HFFc6 (cell line): ENCODE measurements at places on chromosomes 2 and 18.

- DNase-seq = no peak
Measured at GRCh38 chr2:71071681-71072398, 3.4 kb downstream of the NAGK start.

GRCh38 chr18:25517881-25518715 lies 166.1 kb upstream of the ZNF521 start:
- no peak for DNase-seq

GRCh38 chr2:208092093-208092832 lies 32.1 kb downstream of the CRYGD start:
- DNase-seq = no peak

DNA sequence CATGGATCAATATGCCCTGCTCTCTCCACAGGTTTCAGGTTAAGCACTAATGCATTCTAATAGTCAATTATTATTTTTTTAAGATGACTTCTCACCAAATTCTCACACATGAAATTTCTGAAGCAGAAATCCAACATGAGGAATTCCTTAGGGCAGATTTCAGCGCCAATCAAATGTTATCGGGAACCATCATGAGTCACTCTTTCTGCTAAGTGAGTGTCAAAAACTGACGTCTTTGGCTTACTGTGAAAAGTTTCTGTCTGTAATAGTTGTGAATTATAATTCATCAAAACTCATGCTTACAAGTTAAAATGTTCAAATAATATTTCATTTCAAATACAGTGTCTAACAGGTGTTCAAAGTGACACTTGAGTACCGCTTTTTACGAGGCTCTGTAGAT lies 1038.6 kb downstream of the SOCS6 start:
- no peak for DNase-seq

DNA sequence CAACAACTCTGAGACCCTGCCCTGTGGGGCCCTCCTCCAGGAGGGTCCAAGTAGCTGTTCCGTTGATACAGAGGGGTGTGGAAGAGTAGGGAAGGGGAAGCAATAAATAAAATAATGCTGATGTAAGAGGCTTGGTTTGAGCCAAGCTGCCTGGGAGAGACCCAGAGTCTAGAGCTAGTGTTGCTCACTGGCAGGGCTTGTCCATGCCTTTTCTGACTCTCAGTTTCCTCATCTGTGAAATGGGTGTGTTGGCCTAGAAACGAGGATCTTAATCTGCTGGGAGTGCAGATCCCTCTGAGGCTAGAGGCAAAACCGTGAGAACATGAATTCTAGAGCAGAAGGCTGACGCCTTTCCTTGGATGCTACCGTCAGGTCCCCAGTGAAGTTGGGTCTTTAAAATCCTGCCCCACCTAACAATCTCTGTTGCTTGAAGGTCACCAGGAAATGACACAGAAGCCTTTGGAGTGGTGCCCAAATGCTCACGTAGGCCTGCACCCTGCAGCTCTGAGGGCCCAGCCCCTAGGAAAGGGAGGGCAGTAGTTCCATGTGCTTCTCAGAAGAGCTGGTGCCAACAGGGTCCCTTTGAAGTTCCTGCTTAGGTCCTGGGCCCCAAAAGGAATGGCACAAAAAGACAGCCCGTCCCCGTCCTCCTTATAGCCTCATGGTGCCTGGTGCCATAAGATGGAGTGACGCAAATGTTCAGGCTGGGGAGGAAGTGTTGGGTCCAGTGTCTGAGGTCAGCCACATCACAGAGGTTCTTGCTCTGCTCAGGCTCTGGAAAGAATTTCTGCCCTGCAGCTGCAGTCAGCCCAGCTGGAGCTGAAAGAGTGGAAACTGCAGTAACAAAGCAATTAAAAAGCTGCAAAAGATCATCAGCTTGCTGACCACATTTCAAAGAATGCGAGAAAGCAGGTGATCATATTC lies 73.2 kb upstream of the SMAD2 start:
- DNase-seq = peak; percentile 54

- DNase-seq = no peak
Measured at GRCh38 chr2:237075749-237076599, 9.7 kb upstream of the COPS8 start.

GRCh38 chr2:190950566-190950991 lies 63.4 kb downstream of the STAT1 start:
- DNase-seq = no peak

DNA sequence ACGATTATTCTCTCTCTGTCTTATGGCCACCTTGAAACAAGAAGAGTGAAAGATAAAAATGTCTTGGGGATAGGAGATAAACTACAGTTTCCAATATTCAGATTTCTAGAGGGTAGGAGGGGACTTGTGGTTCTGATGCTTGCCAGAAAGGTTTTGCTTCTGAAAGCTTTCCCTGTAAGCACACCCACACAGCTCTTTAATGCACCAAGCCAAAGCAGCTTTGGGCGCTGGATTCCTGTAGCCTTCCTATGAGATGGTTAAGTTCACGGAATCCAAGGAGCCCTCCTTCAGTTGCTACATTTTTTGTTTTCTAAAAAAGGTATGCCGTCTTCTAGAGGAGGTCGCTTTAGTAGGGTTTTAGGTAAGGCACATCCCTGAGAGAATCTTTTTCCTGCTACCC lies 4.9 kb downstream of the LRRTM1 start:
- DNase-seq = no peak

- DNase-seq = no peak
Measured at GRCh38 chr2:23583467-23583866, 198.5 kb downstream of the KLHL29 start.

- DNase-seq = no peak
Measured at GRCh38 chr2:9473985-9474360, 378 bp upstream of the IAH1 start.

GRCh38 chr18:37403100-37403781 lies 162.4 kb downstream of the CELF4 start:
- peak; percentile 95 for DNase-seq

DNA sequence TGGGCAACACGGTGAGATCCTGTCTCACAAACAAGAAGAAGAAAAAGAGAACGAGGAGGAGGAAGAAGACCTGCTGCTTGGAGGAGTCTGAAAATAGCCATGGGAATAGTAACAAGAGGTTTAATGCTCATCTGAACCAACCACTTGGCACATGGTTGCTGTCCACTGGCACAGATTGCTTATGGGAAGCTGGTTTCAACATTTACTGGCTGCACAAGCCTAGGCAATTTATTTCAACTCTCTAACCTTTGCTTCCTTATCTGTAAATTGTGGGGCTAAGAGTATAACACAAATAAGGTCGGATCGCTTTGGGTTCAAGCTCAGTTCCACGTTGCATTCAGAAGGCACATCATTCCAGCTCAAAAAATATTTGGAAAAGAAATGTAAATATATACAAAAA lies 14.2 kb upstream of the RHOB start:
- no peak for DNase-seq

DNA sequence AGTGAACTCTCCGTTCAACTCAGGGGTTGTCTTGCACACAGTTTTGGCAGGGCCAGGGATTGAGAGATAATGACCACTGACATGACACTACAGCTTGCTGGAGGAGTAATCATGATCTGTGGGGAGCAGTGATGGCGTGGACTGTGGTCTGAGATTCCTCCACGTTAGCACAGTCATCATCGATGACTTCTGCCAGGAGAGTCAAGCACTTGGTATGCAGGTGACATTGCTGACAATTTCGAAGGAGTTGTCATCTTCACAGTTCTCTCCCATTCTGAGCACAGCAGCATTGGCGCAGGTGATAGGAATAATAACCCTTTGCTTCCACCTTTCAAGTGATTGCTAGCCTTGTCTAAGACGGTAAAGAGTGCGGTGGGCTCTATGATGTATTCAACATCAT lies 79.8 kb downstream of the SGPP2 start:
- DNase-seq = no peak

DNA sequence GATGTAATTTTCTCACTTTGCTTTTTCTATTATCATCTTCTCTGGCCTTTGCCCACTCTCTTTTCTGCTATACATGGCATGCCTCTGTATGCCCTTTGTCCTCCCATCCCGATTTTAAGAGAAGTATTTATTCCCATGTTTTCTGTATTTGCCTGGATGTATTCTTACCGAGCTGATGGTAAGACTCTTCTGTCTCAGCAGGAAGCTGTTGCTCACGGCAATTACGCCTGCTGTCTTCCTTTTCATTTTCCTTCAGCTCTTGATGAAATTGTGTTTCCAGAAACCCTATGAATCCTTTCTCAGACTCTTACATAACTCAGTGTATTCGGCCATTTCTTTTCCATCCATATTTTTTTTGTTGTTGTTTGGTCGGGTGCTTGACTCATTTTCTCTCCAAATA lies 121.6 kb downstream of the SP3 start:
- DNase-seq = no peak

DNA sequence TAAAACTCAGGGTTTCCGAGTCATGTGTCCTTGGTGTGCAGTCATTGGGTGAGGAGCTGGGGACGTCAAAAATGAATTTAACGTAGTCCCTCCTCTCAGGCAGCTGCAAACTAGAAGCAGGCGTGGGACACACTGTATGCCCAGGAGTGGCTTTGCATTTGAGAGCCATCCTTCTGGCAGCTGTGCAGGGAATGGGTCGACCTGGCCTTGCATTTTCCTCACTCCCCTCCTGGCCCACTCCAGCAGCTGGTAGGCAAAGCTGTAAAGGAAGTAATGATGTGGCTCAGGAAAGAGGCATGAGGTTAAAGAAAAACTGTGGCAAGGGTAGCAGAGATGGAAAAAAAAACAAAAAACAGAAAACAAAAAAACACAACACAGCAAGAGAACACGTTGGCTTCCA lies 46.5 kb downstream of the RNF144A start:
- DNase-seq = no peak

- no peak for DNase-seq
Measured at GRCh38 chr18:379681-380330, 112.0 kb upstream of the THOC1 start.

- no peak for DNase-seq
Measured at GRCh38 chr2:219253753-219254589, at the start of gene TUBA4A. Gene TUBA4A, minus strand, starts transcription at chr2:219253918. Its CDS starts 60 bp downstream, at chr2:219253858.

DNA sequence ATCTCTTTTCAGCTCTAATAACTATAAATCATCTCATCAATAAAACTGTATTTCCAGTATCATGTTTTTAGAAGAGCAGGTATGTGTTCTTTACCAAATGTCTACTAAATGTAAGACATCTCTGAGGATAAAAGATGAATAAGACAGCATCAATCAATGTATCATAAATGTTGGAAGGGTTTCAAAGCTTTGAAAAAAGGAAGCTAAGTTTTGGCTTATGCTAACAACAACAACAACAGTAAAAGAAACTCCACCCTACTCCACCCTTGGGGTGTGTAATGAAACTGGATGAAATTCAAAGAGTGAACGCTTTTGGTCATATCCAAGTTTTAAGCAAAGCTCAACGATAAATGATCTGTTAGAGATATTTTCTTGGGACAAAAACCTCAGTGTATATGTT lies 17.1 kb downstream of the PRKD3 start:
- no peak for DNase-seq

GRCh38 chr2:172196768-172197431 lies 94.2 kb upstream of the DLX2 start:
- peak; percentile 67 for DNase-seq

GRCh38 chr2:223865907-223866508 lies 28.6 kb upstream of the AP1S3 start:
- no peak for DNase-seq

- DNase-seq = no peak
Measured at GRCh38 chr2:106812383-106812782, 73.6 kb downstream of the ST6GAL2 start.

GRCh38 chr2:219616550-219616949 lies 10.9 kb upstream of the SLC4A3 start:
- DNase-seq = no peak

- no peak for DNase-seq
Measured at GRCh38 chr2:85865539-85866164, 23.1 kb downstream of the ST3GAL5 start.

DNA sequence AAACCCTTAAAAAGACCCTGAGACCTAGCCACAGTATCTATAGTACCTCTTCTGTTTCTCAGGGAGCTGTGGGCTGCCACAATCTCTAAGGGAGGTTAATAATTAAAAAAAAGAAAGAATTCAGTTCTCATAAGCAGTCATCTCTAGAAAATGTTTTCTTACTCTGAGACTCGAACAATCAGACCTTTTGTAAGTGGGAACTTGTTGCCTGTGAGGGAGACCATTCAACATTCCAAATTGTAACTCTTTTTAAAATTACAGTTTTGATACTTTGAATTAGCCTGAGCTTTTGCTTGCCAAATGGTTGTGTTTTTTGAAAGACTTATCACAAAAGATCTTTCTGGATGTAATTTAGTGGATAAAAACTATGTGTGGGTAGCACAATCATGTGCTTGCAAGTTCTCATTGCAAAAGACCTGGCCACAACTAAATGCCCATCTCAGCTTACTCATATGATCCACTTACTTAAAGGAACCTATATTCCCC lies 33.3 kb downstream of the IL1R2 start:
- DNase-seq = peak; percentile 10

DNA sequence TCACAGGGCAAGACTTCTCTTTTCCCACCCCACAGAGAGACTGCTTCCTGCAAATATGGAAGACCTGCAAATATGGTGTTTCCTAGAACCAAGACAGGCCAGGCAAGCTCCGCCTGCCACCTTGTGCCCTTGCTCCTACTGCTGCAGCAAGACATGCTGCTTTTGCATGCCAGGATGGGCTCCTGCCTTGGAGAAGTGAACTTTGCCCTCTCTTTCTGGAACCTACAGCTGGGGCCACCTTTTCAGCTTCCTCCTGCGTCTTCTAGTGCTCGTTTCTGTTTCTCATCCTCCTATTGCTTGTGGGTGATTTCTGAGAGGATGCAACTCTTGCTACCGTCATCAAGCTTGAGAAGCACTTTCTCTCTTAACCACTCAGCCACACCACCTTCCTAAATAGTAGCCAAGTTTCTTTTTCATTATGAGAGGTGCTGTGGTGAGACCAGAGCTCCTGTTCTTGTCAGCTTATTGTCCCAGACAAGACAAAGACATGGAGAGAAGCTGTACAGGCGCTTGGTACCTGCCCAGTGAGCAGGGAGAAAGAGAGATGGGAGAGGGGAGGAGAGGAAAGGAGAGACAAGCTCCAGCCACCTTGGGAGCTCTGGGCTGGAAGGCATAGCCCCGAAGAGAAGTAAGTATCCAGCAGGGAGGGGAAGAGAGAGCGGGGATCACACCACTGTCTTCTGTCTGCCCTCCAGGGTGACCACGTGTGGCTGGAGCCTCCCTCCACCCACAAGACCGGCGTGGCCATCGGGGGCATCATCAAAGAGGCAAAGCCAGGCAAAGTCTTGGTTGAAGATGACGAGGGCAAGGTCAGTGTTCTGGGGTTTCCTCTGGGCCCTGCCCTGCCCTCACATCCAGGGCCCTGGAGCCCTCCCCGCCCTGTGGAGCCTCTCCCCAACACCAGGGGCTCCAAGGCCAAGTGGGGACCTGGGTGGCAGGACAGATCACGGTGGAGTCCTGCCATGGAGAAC lies 28.3 kb downstream of the MYO7B start:
- no peak for DNase-seq

- DNase-seq = no peak
Measured at GRCh38 chr2:70975237-70975636, 3.2 kb upstream of the ANKRD53 start.

GRCh38 chr2:240405133-240405532 lies 30.3 kb upstream of the GPC1 start:
- no peak for DNase-seq

DNA sequence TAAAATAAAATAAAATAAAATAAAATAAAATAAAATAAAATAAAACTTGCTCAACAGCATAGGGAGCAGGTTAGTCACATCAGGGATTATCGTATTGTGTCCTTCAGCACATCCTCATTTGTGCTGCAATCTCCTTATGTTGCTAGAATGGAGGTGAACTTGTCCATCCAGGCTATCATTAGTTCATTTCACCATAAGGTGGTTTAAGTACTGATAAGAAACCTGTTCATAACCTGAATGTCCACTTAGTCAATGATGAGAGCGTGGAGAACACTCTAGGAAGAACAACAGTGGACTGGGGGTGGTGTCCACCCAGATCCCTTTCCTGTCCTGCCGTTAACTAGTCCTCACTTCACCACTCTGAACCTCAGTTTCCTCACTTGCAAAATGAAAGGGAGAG lies 21.9 kb downstream of the DHRS9 start:
- DNase-seq = no peak
